ENCODE measurements at places on chromosomes 2 and 18.

DNA sequence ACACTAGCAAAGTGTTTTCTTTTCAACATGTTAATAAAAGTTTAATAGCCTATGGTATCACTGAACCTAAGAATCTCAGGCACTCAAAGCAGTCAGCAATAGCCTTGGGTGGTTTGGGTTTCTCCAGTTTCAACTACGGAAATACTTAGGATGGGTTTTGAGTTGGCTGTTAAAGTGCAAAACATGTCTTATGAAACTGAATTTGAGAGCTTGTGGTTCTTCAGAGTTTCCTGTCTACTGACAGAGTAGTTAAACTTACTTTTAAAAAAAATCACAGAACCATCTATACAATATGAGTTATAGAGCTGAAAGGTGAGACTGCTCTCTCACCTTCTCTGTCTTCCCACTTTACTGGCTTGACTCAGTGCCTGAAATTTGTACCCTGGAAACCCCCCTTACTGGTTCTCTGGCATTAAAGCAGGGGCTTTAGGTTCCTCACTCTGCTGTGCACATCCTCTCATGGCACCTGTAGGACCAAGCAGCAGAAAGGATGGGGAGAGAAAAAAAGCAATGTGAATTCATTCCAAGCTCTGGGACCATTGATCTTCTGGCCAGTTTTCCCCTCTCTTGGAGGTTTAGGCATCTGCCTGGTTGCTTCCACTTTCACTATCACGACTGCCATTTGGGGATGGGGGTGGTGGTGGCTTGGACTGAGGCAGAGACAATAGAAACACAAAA, 18.1 kb downstream of the CCDC141 start:
- peak; percentile 21 for DNase-seq

DNA sequence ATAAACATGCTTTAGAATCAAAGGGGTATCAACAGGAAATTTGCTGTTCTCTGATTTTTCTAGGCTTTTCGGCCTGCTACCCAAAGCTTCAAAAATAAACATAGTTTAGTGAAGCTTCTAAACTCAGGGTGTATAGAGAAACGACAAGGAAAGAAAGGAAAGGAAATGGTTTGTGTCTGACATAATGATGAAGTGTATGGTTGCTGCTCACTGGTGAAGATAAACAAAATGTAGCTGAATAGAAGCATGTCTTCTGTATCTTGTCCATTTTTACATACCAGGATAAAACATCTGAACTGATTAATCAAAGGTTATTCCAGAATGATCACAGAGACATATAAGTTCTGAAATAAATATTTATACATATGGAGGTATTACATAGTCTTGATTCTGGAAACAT, 1324.6 kb upstream of the NRXN1 start:
- DNase-seq = no peak

DNA sequence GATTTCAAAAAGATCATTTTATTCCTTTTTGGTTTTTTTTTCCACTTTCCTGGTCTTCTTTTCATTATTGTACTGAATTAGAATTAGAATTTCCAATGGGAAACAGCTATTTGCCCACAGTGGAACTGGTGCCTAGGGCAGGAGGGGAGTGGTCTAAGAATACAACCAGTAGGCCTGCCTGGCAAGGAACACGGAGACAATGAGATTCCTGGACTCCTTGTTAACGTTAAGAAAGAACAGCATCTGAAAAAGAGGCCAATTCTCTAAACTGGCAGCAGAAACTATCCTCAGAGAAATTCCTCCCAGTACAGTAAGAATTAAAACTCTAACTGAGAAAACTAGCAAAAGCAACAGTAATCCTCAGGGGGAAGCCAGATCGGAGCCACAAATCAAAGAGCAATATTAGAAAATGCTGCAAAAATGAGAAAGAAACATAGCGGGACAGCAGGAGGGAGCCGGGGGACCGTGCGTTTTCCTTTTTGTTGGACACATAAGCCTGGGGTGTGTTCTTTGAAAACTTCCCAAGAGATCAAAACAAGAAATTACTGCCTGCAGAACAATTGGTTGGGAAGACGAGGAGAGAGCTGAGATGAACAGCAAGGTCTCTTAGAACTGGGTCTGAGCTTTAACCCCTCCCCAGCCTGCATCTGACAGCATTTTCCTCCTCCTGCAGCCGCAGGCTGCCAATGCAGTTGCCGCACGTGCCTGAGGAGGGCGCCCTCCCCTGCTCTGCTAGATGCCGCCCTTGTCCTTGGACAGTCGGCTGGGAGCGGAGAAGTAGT, 776.0 kb downstream of the TSN start:
- no peak for DNase-seq

GRCh38 chr18:45687621-45688020, 36.4 kb upstream of the SLC14A1 start:
- no peak for DNase-seq

DNA sequence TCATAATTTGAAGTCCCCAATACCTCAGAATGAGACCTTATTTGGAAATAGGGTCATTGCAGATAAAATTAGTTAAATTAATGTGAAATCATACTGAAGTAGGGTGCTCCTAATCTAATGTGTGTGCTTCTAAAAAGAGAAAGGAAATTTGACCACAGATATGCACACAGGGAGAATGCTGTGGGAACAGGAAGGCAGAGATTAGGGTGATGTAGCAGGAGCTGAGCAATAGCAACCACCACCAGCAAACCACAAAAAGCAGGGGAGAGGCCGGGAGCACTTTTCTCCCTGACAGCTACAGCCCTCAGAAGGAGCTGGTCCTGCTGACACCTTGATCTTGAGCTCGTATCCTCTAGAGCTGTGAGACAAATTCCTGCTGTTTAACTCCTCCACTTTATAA, 24.6 kb upstream of the SCG2 start:
- DNase-seq = no peak

GRCh38 chr18:59730896-59731295, 33.7 kb upstream of the CCBE1 start:
- no peak for DNase-seq

- DNase-seq = no peak
These were observed 756 bp upstream of the NAGK start for GRCh38 chr2:71067567-71068217.

DNA sequence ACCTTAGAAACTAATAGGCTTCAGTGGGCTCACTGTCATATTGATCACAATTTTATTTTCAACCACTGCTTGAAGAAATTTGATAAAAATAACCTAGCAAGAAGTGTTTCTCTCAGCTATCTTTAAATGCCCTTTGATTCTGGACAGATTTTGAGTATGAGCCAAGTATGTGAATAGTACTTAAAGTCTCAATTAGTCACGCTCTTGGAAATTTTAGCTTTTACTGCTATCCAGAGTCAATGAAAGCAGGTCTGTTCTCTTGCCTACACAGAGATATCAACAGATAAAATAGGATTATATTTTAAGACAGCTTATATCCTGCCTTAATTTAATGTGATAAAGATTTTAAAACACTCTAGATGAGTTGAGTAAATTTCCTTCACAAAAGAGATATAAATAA, 337.3 kb downstream of the CBLN2 start:
- DNase-seq = no peak

DNA sequence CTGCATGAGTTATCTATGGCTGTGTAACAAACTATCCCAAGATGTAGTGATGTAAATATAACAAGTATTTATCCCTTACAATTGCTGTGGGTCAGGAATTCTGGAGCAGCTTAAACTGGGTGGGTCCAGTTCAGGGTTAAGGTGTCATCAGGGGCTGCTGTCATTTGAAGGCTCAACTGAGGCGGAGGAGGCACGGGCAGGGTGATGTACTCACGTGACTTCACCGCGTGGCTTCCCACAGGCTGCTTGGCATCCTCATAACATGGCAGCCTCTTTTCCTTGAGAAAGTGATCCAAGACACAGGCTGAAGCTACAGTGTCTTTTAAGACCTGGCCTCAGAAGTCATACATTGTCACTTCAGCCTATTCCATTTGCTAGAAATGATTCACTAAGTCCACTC, 125.8 kb downstream of the PTGR3 start:
- no peak for DNase-seq

DNA sequence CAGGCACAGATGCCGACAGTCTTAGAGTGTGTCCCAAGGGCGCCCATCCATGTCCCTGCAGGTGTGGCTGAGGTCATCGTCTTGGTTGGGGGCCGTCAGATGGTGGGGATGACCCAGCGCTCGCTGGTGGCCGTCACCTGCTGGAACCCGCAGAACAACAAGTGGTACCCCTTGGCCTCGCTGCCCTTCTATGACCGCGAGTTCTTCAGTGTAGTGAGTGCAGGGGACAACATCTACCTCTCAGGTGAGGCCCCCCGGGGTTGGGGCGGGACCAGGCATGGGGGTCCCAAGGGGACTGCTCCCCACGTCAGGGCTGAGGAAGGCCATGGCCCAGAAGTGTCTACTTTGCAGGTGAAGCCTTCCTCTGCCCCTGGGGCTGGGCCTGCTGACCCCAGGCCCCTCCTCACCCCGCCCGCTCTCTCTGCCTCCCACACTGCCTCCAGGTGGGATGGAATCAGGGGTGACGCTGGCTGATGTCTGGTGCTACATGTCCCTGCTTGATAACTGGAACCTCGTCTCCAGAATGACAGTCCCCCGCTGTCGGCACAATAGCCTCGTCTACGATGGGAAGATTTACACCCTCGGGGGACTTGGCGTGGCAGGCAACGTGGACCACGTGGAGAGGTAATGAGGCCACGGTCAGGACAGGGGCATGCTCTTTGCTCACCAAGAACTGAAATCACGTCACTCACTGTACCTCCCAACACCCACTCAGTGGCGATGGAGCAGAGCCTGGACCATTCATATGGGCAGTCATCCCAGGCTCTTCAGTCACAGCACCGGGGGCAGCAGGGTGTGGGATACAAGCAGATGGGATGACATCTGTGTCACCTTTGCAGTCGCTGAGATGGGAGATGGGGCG, 230.8 kb downstream of the ATAD2B start:
- no peak for DNase-seq

- DNase-seq = no peak
These were observed 23.5 kb upstream of the MFF start for GRCh38 chr2:227301523-227301922.

GRCh38 chr2:69652206-69652605, 8.7 kb upstream of the AAK1 start:
- peak; percentile 40 for DNase-seq

GRCh38 chr18:172361-172760, 14.0 kb downstream of the USP14 start:
- DNase-seq = no peak

DNA sequence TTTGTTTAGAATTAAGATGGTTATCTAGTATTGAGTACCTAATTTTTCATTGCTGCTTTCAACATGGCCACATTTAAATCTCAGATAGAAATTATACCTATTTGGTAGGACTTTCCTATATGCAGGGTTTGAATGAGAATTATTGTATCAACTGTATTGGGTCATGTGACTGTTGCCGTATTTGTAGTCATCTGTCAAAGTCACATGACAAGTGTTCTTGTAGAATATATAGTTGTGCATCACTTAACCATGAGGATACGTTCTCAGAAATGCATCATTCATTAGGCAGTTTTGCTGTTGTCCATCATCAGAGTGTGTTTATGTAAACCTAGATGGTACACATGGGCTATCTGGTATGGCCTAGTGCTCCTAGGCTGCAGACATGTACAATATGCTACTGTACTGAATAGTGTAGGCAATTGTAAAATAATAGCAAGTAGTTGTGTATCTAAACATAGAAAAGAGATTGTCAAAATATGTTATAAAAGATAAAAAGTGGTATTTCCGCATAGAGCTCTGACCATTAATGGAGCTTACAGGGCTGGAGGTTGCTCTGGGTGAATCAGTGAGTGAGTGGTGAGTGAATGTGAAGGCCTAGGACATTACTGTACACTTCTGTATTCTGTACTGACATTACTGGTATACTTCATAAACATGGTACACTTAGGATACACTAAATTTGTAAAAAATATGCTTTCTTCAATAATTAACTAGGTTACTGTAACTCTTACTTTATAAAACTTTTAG, 123.7 kb downstream of the MAP4K4 start:
- no peak for DNase-seq

GRCh38 chr2:45477546-45477945, 133.5 kb downstream of the SRBD1 start:
- no peak for DNase-seq

GRCh38 chr18:70284976-70285620, 3.7 kb upstream of the SOCS6 start:
- DNase-seq = no peak

DNA sequence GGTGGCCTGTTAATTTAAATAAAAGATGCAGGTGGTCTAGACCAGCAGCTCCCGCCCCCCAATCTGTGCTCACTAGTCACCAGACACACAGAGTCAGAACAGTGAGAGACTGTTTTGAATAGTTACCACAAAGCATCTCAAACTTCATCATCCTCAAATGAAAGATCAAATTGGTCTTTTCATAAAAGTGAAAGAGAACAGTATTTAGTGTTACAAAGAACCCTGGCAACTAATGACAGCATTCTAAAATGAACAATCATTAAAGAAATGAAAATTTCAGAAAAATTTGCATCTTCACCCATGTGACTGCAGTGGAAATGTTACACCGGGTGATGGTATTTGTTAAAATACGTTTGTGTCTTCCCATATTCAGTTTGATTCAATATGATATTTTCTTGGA, 65.5 kb upstream of the PMAIP1 start:
- peak; percentile 19 for DNase-seq

DNA sequence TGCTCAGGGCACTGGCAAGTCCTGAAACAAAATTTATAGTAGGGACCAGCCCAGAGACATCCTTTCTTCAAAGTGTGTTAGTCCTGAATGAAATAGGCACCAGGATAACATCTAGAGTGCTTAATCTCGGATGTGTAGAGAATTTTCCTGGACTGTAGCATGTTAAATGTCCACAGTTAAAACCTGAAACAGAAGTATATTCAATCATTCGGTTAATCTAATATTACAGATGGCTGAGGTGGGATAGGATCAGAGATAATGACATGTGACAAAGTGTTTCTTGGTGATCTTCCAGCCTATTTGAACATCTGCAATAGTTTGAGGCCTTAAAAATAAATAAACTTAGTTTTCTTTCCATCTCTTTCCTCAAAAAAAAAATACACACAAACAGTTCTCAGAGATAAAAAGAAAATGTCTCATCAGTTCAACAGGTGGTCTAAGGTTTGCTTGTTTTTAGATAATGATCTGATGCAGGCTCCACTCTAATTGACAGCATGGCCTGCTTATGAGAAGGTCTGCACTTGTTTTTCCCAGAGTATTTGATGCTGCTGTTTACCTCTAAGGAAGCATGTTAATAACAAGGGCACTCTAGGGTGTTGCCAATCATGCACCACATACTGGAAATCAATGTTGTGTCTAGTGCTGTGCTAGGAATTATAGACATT, 25.9 kb downstream of the CNTNAP5 start:
- DNase-seq = no peak
